ENCODE measurements at places on chromosomes 6 and 20.

DNA sequence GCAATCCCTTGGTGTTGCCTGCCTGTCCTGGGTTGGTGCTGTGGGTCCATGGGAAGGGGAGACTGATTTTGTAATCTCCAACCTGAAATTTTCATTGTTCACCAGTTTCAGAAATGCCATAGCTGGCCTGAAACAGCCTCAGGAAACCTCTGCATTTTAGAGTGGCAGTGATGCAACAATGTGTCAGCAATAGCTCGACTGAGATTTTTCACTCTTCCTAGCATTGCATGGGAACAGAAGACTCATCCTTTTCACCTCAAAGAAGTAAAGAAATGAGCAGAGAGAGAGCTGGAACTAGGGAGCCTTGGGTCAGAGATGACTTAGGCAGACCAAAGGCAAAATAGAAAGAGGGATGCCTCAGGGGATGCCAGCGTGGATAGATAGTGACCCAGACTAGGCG lies 23.7 kb upstream of the TMEM14A start:
- no peak for DNase-seq

GRCh38 chr6:34018961-34019606 lies 126.8 kb downstream of the GRM4 start:
- DNase-seq, result no peak

DNA sequence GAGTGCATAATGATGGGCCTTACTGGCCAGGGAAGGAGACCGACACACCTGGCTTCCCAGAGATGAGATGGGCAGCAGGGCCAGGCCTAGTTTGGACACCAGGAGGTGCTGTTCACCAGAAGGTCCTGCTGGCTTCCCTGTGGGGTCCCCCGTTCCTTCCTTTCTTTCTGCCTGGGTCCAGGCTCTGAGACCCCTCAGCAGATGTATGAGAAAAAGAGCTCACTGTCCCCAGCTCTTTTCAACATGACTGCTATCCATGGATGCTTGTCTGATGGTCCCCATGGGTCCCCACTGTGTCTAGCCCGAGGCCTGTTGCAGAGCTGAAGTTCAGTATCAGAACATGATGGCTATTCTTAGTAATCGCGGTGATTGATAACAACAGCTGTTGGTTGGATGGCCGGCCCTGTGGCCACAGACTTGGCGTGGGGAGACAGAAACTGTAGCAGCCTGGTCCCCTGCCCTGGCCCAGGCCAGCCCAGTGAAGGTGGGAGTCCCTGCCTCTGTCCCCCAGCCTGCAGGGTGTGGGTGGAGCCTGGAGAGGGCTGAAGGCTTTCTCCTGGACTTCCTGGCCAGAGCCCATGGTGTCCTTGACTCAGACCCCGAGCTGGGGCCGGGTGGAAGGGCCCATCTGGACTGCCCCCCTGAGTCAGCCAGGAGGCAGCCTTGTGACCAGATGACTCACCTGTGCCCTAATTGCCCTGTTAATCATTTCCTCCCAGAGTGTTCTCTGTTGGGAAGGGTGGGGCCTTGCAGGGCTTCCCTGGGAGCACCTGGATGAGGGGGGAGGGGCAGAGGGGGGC lies 9.9 kb upstream of the BAK1 start:
- DNase-seq, result peak; percentile 96

DNA sequence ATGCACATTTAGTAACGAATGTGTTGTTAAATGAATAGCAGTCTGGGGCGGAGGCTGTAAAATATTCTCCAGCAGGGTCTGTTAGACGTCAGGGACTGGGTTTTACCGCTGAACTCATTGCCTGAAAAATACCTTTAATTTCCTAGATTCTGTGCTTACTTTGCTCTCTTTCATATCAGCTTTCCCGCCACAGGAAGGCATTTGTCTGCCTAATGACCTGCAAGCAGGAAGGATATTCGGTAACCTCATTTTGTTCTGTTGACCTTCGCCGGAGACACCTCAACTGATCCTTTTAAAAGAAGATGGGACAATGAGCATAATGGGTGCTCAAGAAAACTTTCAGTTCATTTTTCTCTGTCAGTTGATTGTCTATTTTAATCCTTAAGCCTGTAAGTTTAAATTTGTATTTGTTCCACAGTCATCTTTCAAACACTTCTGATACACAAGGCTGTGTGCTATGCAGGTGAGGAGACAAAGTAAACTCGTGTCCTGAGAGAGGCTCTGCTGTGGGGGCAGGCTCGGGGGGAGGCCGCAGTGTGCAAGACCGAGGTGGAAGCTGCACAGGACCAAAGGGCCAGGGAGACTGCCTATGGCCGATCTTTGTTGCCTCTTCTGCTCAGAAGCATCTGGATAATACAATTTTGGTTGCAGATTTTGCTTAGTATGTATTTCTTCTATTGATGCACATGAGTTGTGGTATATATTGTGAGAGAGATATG lies 27.4 kb upstream of the SIM1 start:
- DNase-seq, result no peak

DNA sequence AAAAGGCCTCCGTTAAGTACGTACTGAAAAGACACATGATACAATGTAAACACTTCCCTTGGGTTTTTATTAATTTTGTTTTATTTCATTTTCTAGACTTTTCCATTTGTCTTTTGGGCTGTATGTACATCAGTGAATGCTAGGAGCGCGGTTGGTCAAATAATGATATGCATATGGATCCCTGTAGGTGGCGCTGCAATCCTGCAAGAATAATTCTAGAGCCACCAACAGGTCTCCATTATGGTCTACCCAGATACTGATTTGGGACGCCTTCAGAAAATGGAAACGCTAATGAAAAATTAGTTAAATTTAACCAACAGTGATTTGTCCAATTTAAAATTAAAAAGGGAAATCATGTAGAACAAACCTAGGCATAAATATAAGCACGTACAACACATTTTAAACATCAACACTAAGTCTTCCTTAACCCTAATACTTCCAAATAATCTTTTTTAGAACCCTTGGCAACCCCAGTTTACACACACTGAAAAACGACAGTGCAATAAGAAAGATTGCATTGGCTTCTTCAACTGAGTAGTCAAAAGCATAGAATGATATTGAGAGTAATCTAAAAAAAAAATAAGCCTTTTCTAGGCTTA lies 433.5 kb downstream of the RFPL4B start:
- DNase-seq, result peak; percentile 44

GRCh38 chr20:671252-672030 lies 4.2 kb downstream of the SCRT2 start:
- DNase-seq, result no peak

Measured in H7 (cell line).